ENCODE measurements at places on chromosomes 7 and 10.

DNA sequence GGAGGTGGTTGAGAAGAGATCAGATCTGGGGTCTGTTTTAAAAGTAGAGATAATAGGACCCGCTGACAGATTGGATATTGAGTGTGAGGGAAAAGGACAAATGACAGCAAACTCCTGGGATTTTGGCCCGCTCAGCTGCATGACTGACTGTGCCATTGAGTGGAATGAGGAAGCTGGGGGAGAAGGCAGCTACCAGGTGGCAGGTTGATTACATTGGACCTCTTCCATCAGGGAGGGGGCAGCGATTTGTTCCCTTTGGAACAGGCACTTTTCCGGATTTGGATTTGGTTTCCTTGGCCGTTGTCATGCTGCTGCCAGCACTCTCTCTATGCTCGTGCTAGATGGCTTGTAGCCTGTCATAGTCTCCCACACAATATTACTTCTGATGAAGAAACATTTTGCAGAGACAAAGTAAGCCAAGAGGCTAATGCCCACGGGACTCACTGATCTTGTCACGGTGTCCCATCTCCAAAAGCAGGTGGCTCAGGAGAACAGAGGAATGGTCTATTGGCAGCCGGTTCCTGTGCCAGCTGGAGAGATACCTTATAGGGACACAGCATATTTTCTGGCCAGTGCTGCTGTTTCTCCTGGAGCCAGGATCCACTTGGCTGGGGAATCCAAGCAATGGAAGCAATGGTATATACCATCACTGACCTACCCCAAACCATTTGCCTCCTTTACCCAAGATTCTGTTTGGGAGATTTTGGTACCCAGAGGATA lies 69.1 kb upstream of the WAC start:
- no peak for DNase-seq

DNA sequence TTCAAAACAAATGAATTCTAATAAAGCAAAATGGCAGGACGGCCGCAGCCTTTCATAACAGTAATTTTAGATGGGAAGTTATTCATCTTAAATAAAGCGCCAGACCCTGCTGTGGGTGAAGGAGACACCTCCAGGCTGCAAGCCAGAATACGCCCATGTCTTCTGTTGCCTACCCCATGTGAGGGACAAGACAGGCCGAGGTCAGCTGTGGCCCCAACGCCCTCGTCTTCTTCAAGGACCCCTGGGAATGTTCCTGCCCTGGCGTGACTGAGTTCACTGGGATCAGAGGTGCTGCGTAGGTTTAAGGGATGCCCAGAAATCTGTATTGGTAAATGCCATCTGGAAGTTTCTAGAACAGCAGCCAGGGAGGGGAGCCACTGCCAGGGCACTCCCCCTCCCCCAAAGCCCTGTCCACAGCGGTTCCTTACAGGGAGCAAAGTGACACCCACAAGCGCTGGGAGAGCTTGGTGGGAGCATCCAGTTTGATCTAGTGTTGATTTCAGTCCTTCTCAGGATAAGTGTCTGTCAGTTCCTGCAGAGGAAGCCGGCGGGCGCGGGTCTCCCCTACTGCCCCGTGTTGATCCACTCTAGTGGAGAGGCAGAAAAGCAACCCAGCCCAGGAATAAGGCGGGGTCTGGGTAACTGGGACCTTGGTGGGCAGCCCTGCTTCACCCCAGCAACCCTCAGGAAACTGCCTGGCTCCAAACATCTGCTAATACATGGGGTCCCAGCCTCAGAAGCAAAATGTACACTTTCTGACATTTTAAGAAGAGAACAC lies 20.6 kb downstream of the PAPOLB start:
- DNase-seq, result no peak

DNA sequence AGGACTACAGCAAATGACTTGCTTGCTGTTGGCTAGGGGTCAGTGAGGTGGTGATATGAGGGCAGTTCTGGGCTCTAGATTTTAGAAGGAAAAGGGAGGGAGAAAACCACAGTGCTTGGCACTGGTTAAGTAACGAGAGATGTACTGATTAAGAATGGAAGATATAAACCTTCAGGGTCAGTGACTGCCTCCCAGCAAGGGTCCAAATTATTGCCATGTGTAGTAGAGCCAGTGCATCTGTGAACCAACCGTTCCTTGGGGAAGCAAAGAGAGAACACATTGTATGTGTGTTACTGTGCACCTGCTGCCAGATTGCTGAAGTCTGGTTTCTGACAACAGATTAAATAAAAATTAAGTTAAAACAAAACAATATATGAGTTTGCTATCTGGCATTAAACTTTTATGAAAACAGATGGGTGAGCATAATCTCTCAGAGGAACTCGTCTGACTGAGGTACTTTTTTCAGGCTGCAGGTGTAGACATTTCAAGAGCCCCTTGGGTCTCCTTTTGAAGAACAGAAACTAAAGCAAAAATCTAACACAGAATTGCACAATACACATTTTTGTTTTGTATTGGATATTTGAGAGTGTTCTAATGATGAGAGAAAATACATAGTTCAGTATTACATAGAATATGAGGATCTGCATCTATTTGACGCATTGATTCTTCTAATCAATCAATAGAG lies 1120.6 kb downstream of the SORCS3 start:
- no peak for DNase-seq

- no peak for DNase-seq
These were observed 14.0 kb upstream of the KPNA7 start for GRCh38 chr7:99221866-99222265.

- peak; percentile 49 for DNase-seq
These were observed 18.0 kb downstream of the MACC1 start for GRCh38 chr7:20199015-20199737.
